Mucosa of gallbladder (tissue), 1 donor: ENCODE measurements at places on chromosomes 4 and X.

- no peak for DNase-seq
These were observed 47.1 kb downstream of the MTHFD2L start for GRCh38 chr4:74205046-74205445.

DNA sequence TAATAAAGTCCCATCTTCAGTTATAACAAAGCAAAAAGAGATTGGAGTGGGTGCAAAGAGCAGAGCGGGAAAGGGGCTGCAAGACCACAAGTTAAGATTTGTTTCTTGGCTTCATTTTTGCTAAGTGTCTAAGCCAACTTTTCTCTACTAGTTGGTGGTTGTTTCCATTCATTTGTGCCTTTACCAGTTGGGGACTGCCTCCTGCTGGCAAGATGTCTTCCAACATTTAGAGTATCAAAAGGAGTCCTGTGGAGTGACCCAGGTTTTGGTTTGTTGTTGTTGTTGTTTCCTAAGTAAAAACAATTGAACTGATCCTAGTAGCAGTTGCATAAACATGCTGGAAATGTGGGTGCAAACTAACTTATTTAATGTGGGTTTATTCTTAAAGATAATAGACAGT is 121.1 kb downstream of the SPATA18 start:
- DNase-seq: no peak

GRCh38 chr4:164799410-164799809 is 45.5 kb downstream of the SMIM31 start:
- DNase-seq: no peak

GRCh38 chr4:166972071-166972470 is 262.2 kb downstream of the SPOCK3 start:
- DNase-seq: no peak

DNA sequence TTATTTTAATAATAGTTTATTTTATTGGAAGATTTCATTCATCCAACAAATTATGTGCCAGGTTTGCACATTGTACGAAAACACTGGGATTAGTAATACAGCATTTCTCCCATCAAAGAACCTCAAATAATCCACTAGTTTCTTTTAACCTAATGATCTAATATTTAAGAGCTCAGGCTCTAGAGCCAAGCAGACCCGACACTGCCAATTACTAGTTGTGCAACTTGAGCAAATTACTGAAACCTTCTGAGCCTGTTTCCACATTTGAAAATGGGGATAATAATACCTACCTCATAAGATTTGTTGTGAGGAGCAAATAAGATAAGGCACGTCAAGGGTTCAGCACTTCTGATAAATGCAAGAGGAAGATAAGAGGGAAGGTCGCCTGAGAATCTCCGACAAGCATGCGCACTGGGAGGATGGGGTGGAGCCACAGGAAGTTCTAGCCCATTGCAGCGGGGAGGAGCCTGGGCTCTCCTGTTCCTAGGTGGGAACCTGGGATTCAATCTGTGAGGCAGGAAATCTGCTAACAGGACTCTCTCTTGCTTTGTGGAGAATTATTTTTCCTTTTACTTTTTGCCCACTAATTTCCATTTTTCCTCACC is 141.5 kb upstream of the SMAD1 start:
- no peak for DNase-seq

DNA sequence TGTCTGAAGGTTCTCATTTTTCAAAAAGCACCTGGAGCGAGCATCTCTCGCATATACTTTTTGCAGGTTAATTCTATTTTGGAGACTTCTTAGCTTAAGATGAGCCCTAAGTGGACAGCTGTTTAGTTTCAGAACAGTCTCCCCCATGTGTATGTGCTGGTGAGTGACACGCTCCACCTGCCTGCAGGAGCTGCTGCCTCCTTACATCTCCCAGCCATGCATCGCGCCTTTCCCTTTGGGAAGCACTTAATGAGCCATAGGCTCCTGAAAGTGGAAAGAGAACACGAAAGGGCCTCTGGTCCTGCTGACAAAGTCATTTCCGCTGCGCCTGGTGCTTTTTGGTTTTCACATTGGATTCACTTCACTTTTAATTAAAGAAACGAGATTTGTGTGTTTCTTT is 56.1 kb downstream of the TRIML2 start:
- no peak for DNase-seq

GRCh38 chr4:57149833-57150232 is 39.6 kb upstream of the IGFBP7 start:
- no peak for DNase-seq

GRCh38 chr4:81951891-81952455 is 421.8 kb downstream of the HNRNPD start:
- DNase-seq: no peak

GRCh38 chr4:56118055-56118454 is 169.3 kb downstream of the CEP135 start:
- DNase-seq: no peak

- no peak for DNase-seq
These were observed 59.1 kb downstream of the CASP3 start for GRCh38 chr4:184590196-184590595.

DNA sequence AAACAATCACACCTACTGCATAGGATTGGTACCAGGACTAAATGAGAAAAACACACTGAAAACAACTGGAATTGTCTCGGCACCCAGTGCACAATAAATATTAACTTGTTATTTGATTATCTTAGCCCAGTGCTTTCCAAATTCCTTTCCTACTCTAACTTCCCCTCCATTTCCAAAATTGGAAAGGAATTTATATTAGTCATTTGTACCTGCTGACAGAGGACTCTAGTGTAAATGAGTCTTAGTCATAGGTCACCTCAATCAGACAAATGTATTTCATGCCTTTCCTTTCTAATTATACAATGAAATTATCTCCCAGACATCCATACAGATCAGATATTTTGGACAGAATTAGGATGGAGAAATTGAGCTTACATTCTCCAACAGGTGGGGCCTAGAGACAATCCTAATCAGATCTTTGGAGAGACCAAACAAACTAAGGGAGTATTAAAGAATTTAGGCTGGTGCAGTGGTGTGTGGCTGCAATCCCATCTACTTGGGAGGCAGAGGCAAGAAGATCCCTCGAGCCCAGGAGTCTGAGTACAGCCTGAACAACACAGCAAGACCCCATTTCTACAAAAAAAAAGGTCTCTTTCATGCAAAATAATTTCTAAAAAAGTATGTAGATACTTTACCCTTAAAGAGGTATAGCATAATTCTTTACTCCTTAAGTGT is 10.1 kb downstream of the SH3D19 start:
- no peak for DNase-seq

GRCh38 chr4:75037252-75037651 is 104.3 kb downstream of the PARM1 start:
- DNase-seq: no peak

GRCh38 chr4:2624782-2625530 is 88.5 kb downstream of the FAM193A start:
- DNase-seq: no peak

- DNase-seq: no peak
These were observed 83.9 kb upstream of the CPEB2 start for GRCh38 chr4:14918336-14918735.

GRCh38 chrX:40152741-40153344 is 55.1 kb upstream of the BCOR start:
- DNase-seq: peak; percentile 53
